Activated T-cell treated with anti-CD3 and anti-CD28 coated beads for 4 hours (primary cell): ENCODE measurements at places on chromosomes 2 and 18.

GRCh38 chr2:159019021-159019420 lies 50.6 kb downstream of the TANC1 start:
- no peak for DNase-seq

GRCh38 chr2:28640260-28640907 lies 111.2 kb upstream of the PPP1CB start:
- DNase-seq = no peak

GRCh38 chr18:35389095-35389618 lies 12.0 kb upstream of the ZNF396 start:
- no peak for DNase-seq

GRCh38 chr2:202613479-202613878 lies 21.3 kb upstream of the FAM117B start:
- DNase-seq = no peak

DNA sequence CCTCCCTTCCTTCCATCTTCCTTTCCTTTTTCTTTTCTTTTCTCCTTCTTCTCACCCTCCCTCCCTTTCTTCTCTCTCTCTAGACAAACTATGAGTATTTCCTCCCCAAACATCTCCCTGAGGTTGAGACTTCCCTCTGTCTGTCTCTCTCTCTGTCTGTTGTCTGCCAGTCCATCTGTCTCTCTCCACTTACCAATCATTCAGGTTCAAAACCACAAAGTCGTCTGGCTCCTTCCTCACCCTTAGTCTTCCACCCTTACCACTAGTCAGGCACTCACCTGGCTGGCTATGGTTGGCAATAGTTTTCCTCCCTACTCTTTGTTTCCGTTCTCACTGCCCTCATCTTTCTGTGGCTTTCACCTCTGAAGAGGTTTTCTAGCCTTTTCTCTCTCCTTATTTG lies 12.9 kb downstream of the CCL20 start:
- DNase-seq = no peak

GRCh38 chr2:147351784-147352183 lies 493.0 kb upstream of the ACVR2A start:
- no peak for DNase-seq

GRCh38 chr2:50346629-50347357 lies 685.1 kb downstream of the NRXN1 start:
- no peak for DNase-seq

GRCh38 chr2:159961037-159961436 lies 101.4 kb downstream of the PLA2R1 start:
- no peak for DNase-seq

DNA sequence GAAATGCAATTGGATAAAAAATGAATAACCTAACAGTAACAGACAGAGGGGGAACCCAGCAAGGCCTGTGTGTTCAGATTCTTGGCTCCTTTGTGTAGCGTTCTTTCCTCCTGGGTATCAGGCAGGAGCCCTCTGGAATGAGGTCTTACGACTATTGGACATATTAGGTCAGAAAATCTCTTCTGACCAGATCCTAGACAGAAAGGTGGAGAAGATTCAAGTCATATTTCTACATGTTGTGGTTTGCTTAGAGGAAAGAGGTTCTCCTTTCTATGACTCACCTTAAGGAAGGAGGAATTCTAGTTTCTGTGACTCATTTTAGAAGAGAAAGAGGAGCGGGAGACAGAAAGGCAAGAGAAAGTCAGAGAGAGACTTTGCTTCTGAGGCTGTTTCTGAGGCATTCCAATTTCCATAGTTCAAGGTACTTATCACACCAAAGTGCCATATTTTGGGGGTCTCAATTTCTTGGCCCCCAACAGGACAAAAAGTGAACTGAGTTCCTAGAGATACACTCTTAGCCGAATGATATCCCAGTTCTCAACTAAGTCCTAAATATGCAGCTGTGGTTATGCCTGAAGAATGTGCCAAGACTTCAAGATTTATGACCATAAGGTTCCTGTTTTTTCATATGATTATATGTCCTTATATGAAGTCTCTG lies 618.6 kb downstream of the ZEB2 start:
- DNase-seq = no peak

- DNase-seq = no peak
These were observed 205.1 kb downstream of the ARL4C start for GRCh38 chr2:234291765-234292204.

DNA sequence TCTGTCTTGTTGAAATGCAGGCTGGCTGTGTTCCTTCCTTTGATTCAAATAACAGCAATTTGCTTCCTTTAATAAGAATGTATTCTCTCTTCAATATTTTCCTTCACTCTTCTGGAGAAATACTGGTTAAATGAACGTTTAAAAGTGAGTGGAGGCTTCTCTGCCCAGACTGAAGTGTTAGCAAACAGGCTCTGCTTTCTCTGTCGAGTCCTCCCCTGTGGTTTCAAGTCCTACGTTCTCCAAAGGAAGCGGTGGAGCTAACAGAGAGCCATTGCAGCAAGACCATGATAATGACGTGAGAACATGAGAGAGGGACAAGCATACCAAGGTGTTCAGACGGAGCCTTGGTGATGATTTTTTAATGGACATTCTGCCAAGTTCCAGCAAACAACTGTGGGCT lies 26.2 kb upstream of the PID1 start:
- DNase-seq = no peak

- no peak for DNase-seq
These were observed 349.1 kb upstream of the ACVR2A start for GRCh38 chr2:147495734-147496133.

DNA sequence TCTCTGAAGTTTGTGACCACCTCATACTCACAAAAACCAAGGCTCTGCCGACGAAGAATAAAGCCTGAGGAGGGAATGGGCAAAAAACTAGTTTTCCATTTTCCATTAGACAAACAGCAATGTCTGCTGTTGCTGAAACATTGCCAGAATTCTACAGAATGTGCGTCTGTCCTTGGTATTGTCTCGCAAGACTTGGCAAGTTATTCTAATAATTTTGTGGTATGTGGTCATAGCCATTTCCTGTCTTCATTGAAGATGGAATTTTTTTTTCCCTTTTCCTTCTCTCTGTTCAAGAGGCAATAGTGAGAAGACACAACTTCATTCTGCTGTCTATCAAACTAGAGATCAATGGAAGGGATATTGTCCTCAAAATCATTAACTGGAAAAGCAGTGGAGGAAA lies 296.1 kb downstream of the RND3 start:
- no peak for DNase-seq

GRCh38 chr18:8989855-8990254 lies 112.6 kb upstream of the NDUFV2 start:
- DNase-seq = no peak
